ENCODE measurements at places on chromosomes 11 and 22.

DNA sequence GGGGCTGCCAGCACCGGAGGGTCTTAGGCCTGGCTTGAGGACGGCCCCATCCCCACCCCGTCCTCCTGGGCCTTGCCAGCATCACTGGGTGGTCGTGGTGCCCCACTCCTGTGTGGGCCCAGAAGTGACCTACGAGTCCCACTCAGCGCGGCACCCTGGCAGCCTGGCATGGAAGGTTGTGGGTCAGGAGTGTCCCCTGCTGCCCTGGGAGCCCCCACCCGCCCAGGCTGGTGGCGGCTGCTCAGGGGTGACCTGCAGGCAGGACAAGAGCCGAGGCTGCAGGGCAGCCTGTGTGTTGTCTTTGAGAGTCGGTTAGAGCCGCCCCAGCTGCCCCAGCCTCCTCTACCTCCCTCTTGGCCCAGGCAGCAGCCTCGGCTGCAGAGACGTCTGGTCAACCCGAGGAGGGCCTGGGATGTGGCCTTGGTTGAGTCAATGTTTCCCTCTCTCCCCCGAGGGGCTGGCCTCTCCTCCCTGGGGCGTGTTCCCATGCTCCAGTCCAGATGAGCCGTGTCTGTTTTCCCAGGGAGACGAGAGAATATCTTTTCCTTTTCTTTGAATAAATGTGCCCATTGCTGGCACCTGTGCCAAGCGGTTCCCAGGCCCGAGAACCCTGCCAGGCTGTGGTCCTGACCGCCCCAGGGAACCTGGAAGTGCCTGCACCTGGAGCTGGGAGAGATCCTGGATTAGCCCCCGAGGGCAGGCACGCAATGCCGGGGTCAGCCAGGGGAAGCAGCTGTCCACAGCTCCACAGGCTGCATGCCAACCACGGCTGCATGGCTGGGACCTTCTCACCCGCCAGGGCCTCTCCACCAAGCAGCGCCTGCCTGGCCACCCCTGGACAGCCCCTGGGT is 35.7 kb upstream of the MUC5AC start:
- DNase-seq = no peak

DNA sequence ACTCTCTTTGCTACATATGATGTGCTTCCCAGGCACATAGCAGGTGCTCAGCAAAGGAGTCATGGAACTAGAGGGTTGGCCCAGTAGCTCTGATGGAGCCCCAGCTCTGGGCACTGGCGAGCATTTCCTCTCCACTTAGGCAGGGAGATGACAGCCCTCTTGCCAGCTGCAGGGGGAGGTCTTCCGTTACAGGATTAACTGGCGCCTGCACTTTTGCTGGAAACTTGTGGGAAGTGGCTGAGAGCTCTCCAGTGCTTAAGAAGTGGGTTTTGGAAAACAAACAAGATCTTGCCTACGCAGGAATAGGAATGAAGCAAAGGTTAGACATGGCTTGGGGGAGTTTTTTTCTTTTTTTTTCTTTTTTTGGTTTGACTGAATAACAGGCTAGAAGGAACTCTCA is 75.5 kb downstream of the MICAL2 start:
- DNase-seq = no peak

- no peak for DNase-seq
Measured at GRCh38 chr11:13596611-13597326, 71.7 kb upstream of the FAR1 start.

DNA sequence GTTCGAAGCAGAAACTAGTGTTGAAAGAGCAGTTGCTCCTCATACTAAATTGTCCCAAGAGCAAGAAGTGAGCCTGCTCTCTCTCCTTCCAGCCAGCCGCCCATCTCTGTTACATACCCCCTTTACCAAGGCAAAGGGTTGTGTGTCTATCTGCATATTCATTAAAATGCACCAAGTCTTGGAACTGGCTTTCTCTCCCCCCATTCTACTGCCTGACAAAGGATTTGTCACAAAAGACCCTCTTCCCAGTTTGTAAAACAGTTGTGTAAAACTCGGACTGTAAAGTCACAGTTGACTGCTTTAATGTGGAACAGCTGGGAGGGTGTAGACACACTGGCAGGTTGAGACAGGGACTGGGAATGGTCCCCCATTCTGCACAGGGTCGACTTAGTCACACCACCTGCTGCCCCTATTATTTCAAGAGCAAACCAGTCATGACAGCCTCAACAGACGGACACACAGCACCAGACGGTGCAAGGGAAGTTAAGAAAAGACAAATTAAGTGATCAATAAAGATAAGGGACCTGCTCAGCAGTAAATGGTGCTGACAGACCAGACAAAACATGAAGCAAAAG is 60.0 kb upstream of the HTATIP2 start:
- DNase-seq = no peak

DNA sequence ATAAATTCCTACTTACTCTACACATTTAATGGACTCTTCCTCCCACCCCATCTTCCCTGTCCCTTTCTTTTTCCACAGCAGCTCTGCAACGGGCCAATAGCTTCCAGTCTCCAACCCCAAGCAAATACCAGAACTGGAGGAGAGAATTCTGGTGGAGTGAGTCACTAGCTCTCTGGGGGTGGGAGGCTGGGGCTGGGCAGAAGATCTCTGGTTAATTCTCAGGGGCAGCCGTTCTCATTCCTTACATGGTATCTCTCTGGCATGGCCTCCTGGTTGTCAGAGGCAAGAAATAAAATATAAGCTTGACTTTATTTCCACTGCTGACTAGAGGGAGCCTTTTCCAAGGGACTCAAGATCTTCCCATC is 90.4 kb upstream of the PARVA start:
- DNase-seq = no peak

DNA sequence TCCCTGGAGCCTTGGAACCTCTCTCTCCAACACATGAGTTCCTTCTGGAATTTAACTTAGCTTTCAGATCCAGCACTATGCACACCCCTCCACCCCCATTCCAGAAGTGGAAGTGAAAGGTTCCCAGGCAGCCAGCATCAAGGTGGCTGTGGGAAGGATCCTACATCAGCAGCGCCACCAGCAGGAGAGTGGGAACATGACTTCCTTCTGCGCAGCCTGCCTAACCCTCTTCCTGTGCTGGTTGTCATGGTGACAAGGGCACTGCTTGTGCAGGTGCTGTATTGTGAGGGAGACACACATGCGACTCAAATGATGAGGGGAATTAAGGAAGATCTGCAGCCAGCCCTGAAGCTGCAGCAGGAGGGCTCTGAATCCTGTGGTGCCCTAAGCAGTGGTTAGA is 904.5 kb upstream of the API5 start:
- no peak for DNase-seq
